Stimulated activated CD4-positive, alpha-beta T cell treated with anti-CD3 and anti-CD28 coated beads, Interleukin-1b, Interleukin-23, amount 100 ng/mL, for 48 hours (primary cell): ENCODE measurements at places on chromosomes 4 and X.

DNA sequence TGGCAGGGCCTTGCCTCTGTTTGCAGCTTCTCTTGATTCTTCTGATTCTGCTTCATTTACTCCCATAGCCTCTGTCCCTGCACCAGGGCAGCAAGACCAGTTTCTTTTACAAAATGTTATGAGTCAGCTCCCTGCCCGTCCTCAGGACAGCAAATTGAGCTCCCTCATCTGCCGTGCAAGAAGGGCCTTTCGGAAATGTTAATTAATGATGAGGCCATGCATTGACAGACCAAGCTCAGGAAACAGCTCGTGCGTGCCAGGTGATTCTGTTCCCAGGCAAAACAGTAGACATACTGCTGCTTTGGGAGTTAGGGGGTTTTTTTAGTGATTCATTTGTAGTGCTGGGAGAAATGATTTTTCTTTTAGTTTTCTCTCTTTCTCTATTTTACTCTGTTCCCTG lies 231.7 kb downstream of the FBXW7 start:
- no peak for DNase-seq

DNA sequence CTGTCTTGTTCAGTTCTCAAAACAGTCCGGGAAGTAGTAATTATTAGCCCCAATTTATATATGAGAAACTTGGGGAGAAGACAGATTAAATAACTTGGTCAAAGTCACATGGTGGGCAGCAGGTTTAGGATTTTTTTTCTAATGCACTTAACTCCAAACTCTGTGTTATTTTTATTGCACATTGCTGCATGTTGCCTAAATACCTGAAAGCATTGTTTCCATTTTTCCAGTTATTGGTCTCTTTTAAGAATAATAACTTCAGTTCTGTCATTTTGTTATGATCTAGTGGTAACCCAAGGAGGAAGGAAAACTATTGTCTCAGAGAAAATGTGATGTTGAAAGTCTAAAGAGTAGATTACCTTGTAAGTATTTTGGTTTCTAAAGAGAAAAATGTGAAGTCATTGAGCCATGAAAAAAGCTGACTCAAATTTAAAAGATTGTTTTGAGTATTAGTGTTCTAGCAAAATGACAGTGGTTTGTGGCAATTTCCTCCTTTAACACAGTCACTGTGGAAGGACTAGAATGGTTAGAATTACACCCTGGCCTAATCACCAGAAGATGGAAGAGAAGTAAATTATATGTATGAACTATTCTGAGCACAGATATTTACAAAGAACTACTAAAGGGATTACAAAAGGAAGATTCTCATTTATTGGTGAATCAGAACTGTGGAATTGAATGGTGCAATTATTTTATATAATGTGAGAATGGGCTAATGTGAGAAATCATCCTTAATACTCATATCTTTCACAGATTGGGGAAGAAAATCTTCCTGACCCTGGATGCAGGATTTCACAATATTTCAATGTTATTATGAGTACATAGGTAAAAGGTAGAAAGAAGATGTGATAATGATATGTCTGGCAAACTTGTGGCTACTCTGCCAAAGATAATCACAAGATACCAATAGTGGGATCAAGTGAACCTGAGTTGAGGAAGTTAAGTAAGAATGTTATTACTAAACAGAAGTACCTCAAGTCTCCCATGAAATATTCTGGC lies 21.7 kb upstream of the CXCL8 start:
- DNase-seq: no peak

DNA sequence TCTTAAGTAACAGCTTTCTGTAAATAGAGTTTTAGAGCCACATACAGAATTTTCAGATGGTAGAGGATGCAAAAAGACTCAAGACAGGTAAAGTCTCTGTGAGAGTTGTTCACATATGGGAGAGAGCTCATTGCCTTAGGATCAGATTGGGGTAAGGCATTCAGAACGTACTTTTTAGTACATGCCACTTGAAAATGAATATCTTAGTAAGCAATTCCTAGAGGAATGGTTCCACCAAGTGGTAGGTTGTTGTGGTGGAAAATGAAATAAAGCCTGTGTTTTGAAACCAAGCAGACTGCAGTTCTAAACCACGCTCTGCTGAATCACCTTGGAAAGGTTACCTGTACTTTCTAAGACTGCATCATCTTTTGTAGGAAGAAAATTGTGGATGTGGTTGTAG lies 547.0 kb upstream of the LCORL start:
- DNase-seq: no peak

DNA sequence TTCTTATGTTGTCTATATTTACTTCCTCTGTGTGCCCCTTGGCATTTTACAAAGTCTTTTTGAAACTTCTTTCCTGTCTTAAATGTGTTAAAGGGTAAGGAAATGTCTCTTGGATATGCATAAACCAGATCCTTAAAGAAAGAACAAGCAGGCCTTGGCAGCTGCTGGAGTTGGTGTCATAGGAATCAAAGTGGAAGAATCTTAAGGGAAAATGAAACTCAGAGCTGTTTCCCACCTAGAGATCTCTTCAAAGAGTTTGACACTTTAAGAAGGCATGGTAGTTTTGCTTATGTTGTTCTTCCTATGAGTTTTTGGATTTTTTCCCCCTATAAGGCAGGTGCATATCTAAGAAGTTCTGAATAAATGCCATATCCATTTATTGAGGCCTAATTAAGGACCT lies 37.0 kb upstream of the CWH43 start:
- no peak for DNase-seq

DNA sequence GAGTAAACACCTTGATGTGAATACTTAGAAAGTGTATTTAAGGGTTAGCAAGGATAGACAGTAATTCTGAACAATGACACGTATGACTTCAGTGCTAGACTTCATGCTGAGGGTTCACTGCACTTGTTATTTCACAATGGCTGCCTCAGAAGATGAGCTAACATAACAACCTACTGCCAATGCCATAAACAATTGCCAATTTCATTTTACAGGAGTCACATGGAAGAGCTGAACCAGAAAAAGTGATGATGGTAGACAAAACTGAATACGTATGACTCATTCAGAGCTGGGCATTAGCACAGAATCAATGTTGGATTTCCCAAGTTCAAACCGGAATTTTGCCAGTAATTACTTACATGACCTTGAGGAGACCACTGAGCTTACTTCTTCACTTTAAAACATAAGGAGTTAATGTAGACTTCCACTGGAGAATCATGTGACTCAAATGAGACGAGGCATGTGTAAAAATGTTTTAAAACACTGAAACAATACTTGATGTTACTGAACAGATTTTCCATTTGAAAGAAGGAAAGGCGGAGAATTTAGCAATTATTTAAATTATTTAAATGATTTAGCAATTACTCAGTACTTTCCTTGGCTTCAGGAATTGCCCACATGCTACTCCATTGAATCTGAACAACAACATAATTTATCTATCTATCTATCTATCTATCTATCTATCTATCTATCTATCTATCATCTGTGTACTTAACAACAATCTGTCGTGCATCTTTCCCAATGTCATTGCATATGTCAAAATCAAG lies 868.5 kb upstream of the SLIT2 start:
- DNase-seq: no peak

DNA sequence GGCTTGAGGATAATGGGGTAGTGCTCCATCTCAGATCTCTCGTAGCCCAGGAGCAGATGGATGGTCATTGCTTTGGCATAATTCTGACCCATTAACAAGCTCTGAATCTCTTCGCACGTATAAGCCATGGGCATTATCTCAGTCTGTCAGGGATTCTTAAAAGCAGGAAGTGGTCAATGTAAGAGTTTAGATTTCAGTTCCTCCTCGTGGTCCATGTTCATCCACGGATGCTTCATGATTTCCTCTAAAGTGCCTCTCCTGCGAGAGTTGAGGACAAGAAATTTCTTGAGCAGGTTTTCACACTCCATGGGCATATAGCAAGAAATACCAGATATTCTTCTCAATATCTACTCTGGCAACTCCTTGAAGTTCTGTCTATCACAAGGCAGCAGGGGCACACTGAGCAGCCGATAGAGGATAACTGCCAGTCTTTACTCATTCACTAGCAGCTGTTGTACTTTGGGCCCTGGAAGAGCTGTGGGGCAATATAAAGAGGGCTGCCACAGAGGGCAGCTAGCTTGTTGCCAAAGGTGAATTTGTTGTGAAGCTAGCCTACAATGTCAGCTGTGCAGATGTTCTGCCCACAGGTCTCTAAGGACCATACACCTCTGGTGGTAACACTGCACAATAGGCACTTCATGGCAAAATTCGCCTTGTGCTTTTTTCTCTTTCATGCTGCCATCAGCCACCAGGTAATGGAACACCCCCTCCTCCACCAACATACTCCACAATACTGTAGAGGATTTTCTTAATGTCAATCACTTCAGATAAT lies 52.0 kb upstream of the WDR17 start:
- no peak for DNase-seq

GRCh38 chr4:25058796-25059195 lies 28.1 kb upstream of the LGI2 start:
- no peak for DNase-seq

DNA sequence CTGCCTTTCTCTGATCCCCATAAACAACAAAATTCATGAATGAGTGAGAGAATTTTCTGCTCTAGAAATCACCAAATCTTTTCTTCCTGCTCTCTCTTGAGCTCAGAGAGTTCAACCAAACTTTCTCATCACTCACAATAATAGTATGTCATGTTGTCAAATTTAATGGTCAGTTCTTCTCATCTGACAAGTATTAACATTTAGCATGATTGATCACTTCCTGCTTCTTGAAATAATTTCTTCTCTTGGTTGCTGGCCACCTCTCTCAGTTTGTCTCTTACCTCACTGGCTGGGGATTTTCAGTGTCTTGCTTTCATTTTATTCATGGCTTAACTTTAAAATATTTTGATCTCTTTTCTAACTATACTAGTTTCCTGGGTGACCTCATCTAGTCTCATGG lies 25.5 kb upstream of the FGF5 start:
- DNase-seq: no peak

DNA sequence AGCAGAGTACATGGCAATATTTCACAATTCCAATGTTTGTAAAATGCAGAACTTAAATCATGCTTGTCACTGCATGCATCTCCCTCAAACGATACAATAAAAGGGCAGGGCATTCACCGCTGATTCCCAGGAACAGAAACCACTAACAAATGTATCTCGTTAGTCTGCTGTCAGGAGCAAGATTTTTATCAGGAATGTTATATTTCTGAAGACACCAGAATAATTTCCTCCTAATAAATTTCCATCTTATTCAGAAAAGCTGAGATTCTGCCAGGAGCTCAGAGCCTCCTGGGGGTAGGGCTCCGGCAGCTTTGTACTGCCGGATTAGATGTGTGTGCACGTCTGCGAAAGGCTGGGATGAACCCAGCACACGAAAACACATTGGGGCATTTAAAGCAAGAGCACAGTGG lies 54.0 kb upstream of the LDB2 start:
- no peak for DNase-seq

GRCh38 chrX:104370089-104370488 lies 115.4 kb upstream of the ESX1 start:
- no peak for DNase-seq

GRCh38 chr4:173174594-173175012 lies 6.0 kb downstream of the GALNT7 start:
- DNase-seq: no peak

GRCh38 chrX:13373431-13374187 lies 53.8 kb upstream of the ATXN3L start:
- peak; percentile 8 for DNase-seq

DNA sequence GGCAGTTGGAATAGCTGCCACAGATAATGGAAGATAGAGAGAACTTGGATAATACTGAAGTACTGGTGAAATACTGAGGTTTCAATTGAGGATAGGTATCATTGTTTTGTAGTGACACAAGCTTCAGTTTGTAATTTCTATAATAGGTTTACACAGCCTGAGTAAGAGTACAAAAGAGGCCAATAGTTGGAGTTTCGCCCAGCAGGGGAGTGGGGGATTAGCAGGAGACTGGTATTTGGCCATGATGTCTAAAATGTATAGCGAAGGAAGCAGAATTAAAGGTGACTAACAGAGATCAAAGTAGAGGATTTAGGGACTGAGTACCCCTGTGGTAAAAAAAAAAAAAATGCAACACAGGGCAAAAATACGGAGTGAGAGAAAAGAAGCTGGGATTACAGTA lies 129.5 kb downstream of the KCTD8 start:
- DNase-seq: no peak

DNA sequence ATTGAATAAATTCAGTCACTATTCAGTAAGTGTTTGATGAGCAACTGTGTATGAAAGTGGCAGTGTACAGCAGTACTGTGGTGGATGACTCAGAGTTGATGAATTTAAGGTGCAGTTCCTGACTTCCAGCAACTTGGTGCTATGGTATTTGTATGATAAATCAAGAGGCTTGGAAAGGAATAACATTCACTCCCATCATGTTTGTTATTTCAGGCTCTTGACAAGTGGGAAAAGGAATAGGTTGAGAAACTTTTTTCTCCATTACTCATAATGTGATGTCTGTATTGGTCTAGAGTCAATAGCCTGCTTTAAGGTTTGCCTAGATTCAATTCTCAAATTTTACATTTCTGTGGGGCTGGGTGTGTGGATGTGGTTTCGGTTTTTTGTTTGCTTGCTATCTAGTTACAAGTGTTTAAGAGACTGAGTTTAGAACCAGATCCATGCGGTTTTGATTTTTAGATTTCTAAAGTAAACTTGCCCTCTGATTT lies 35.1 kb upstream of the CYP2U1 start:
- peak; percentile 16 for DNase-seq

- no peak for DNase-seq
Observed at GRCh38 chrX:11724122-11725017, 33.7 kb upstream of the MSL3 start.

DNA sequence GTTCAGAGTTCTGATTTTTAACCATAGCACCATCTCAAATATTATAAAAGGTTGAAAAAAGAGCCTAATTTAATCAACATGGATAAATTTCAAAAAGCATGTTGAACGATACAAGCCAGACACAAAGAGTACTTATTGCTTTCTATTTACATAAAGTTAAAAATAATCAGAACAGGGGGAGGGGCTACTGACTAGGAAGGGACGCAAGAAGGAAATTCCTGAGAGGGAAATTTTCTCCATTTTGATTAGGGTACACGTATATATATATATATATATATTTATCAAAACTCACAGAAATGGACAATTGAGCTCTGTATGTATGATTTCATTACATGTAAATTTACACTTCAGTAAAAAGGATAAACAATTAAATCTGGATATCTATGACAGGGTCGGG lies 482 bp upstream of the MBTPS2 start:
- DNase-seq: no peak

GRCh38 chrX:20267931-20268701 lies 1.4 kb upstream of the RPS6KA3 start:
- DNase-seq: no peak

- no peak for DNase-seq
Observed at GRCh38 chr4:142861351-142861750, 15.2 kb upstream of the INPP4B start.

GRCh38 chr4:7320206-7320797 lies 114.4 kb downstream of the PSAPL1 start:
- DNase-seq: no peak

DNA sequence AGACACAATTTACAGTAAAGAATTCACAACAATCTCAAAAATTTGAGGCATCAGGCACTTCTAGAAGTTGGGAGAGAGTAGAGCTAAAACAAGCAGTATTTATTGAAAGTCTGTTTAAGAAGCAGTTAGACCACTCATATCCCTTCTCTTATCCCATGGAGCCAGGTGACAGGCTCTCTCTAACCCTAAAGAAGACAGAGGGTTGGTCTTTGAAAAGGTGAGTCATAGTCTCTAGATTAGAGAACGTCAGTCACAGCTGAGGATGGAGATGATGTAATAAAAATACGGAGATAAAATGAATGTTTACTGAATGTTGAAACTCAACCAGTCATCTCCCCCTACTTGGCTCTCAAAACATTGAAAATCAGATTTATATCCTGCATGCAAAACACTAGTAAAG lies 223.8 kb downstream of the CHIC2 start:
- no peak for DNase-seq
